ENCODE measurements at places on chromosomes 4 and X.

DNA sequence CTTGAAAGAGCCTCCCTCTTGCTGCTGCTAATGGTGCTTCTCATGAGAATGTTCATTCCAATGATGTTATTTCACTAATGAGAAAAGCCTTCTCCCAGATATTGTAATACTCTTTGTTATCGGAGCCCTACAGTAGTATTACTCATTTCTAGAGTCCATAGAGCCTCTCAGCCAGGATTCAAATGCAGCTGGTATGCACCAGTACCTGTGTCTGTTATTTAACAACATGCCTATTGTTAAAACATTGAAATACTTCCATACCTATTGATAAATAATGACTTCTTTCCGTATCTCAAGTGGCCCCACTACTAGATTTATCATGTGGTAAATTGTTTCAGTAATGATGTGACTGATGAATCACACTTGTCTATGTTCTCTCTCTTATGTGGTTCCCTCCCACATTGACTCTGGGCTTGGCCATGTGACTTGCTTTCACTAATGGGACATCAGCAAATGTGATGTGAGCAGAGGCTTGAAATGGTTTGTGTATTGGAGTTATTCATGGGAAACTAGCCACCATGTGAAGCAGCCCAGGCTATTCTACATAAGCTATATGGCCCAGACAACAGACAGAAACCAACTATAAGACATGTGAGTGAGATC is 207.6 kb downstream of the THOC2 start:
- DNase-seq: no peak

GRCh38 chr4:105147016-105147552 is 408 bp downstream of the TET2 start:
- DNase-seq: no peak

- DNase-seq: no peak
These were observed 19.6 kb downstream of the TMEM187 start for GRCh38 chrX:153992180-153992579.

DNA sequence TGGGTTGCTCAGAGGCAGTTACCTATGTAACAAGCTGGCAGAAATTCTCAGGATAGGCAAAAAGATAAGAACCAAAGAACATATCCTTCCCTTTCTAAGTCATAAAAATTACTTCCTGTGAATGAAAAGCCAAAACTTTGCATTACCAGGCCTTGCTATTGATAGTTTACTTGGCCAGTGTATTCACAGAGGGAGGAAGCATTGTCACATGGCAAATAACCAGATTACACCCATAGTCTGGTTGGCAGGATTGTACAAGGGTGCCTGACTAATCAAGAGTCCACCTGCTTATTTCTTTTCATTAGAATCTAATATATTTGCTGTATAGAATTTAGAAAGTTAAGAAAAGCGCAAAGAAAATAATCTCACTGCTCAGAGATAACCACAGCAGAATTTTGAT is 14.1 kb downstream of the XIAP start:
- no peak for DNase-seq

- DNase-seq: no peak
These were observed 666.0 kb downstream of the GRID2 start for GRCh38 chr4:92969650-92970379.

DNA sequence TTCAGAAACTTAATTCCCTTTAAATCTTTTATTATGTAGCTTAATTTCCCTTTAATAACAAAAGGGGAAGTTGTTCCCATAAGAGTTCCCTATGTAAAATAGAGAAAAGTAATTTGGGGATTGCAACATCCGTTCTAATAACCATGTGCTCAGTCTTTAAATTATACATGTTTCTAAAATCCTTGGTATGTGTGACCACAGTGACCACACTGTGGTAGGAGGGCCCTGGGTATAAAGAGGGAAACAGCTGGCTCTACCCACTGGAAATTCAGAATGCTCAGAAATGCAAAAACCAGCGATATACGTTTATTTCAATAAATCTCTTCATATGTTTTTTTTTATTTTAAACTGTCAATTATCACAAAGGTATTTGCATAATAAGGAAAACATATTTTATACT is 219.1 kb downstream of the FGF13 start:
- DNase-seq: no peak

- no peak for DNase-seq
These were observed 285.0 kb upstream of the AADAT start for GRCh38 chr4:170374770-170375169.

DNA sequence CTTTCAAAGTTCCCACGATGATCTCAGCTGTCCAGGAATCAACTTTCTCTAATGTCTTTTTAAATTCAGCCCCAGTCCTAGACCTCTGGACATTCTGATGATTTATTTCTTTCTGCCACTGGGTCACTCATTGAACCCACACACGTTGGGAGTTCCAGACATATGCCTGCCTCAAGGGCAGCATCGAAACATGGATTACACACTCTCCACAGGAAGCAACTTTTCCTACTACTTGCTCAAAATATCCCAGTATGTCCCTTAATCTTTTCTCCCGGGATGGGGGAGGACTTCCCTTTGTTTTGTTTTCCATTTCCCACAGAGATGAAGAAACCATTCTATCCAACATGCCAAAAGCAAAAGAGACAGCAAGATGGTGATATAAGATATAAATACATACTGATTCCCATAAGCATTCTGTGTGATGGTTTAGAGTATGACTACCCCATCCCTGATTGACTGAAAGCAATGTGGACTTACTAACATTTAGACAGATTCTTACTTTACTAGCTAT is 79.8 kb upstream of the PPARGC1A start:
- DNase-seq: no peak

DNA sequence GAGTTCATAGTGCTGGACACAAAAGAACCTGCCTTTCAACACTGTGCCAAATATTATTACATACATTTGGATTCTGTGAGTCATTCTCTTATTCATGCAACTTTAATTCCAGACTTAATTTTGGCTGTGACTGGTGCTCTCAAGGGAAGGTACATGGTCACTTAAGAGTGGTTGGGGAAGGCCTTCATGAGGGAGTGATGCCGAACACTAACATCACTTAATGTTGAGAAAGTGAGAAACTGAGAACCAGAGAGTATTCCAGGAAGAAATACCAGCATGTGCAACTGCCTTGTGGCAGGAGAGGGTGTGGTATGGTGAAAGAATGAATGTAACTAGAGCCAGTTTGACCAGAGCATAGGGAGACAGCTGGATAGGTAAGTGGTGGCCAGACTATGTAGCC is 41.5 kb upstream of the FHDC1 start:
- no peak for DNase-seq

- peak; percentile 53 for DNase-seq
These were observed 32.6 kb downstream of the DOCK11 start for GRCh38 chrX:118528071-118528737.

- DNase-seq: no peak
These were observed 795.2 kb downstream of the TRIML1 start for GRCh38 chr4:188934320-188934962.

GRCh38 chr4:168691631-168692369 is 194.9 kb downstream of the PALLD start:
- DNase-seq: no peak

- no peak for DNase-seq
These were observed 309.5 kb downstream of the TMA16 start for GRCh38 chr4:163804001-163804400.

GRCh38 chr4:160175064-160175643 is 1072.3 kb downstream of the RAPGEF2 start:
- no peak for DNase-seq

GRCh38 chr4:84977396-84977795 is 10.9 kb upstream of the WDFY3 start:
- no peak for DNase-seq

GRCh38 chrX:108484251-108484650 is 44.6 kb downstream of the COL4A5 start:
- no peak for DNase-seq

GRCh38 chr4:8451440-8452182 is 11.0 kb downstream of the TRMT44 start:
- no peak for DNase-seq

DNA sequence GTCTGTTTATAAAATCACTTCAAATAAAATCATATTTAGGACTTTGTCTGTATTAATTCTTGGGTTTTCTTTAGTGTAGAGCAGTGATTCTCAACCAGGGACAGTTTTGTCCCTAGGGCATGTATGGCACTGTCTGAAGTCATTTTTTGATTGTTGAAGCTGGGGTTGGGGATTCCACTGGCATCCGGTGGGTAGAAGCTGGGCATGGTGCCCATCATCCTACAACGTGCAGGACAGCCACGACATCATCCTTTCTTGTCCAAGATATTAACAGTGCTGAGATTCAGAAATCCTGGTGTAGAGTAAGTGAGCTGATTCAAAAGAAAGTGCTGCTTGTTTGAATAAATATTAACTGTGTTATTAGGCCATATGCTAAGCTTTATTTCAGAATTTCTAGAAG is 28.6 kb downstream of the DCLK2 start:
- no peak for DNase-seq

GRCh38 chr4:105936901-105937300 is 41.6 kb downstream of the NPNT start:
- no peak for DNase-seq

- DNase-seq: no peak
These were observed 116.7 kb downstream of the SPCS3 start for GRCh38 chr4:176436293-176436973.

GRCh38 chr4:57147335-57148060 is 37.3 kb upstream of the IGFBP7 start:
- DNase-seq: no peak

- no peak for DNase-seq
These were observed 30.3 kb downstream of the EIF2S3 start for GRCh38 chrX:24085101-24085500.

DNA sequence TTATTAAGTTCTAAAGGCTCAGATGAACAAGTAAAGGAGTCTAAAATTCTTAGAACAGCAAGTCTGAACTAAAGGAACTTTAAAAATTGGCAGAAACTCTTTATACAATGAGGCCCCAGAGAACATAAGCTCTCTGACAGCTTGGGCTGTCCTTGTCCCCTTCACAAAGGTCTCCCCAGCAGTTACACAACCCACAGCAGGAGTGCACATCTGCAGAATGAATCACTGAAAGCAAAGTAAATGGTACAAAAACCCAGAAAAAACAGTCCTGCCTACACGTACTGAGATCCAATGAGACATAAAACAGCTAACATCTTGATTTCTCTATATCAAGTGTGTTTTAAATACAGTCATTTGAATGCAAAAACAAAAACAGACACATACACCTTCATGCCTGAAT is 18.7 kb downstream of the RBBP7 start:
- DNase-seq: no peak

- DNase-seq: no peak
These were observed 114.0 kb downstream of the BMPR1B start for GRCh38 chr4:94871644-94872305.

DNA sequence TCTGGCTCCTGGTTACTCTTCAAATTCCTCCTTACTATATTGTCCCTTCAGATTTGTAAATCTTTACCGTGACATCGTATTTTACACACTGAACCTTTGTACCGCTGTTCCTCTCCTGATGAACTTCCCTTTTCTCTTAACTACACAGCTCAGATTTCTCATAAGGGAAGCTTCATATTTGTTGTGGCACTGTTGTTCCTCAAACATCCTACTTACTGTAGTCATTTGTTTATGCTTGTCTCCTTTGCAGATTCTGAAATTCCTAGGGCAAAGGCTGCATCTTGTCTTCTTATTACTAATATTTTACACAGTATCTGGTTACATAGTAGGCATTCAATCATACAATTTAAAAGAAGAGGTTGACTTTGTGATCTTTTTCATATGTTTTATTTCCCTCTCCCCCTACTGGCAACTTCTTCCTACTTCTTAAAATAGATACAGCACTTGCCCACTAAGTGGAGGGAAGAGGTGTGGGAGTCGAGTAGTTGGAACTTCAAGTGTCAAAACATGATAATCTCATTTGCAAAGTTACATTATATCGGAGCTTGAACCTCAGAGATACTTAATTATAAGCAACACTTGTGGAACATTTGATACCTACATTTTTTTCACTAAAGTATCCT is 50.0 kb downstream of the TET2 start:
- DNase-seq: no peak

GRCh38 chrX:124212622-124213021 is 119.8 kb upstream of the TEX13D start:
- DNase-seq: no peak

DNA sequence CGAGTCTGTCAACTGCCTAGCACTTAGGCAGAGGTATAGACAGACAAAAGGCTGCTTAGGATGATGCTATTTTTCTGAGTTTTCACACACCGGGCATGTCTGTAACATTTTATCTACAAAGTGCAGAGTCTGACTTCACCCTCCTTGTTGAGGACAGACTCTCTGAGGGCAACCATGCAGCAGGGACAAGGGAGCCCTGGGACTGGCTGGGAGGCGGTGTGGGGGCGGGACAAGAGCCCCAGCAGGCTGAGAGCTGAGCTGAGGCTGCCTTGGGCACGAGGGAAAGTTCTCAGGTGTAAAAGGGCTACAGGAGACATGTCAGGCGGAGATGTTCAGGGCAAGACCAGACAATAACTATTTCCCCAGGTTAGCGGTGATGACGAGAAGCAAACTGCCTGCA is 81.6 kb downstream of the GATB start:
- DNase-seq: no peak

DNA sequence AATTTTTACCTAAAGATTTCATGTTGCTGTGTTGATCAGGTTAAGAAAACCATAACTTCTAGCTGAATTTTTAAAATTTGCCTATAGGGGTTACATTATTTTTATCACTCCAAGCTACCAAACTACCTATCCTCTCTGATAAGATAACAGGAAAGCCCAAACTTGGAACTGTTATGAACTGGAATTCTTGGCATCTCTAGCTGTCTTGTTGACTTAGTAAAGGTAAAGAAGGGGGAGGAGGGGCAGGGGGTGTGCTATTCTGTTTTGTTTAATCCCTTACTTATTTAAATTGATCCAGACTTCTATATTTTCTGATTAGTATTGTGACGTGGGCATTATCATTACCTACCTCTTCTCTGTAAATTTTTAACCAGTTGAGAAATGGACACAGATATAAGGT is 54.7 kb downstream of the SLAIN2 start:
- DNase-seq: no peak

- no peak for DNase-seq
These were observed 312.4 kb downstream of the DHRSX start for GRCh38 chrX:2188330-2188792.

DNA sequence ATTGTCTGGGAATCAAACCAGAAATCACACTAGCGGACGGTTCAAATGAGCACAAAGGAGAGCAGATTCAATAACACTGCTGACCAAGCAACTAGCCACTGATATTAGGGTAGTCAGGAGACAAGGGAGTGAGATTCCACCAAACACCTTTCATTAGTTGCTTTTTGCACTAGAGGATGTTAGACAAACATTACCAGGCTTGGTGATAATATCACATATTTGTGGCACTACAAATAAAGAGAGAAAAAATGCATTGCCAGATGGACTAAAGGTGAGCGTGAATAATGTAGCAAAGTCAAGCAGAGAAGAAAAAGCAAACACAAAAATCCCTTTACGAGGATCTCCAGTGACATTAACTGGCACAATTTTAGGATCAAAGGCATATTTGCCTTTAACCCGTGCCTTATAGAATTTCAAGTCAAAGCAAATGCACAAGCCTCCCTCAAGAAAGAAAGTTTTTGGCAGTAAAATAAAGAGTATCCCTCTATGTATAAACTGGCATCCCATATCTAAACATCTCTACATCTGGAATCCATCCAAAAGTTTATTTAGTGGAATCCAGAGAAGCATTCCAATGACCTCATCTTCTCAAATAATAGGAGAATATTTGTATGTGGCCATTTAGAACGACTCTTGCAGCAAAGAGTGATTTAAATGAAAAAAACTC is 290.9 kb downstream of the KCTD8 start:
- DNase-seq: no peak

GRCh38 chr4:2245787-2246275 is 3.9 kb upstream of the HAUS3 start:
- DNase-seq: no peak

GRCh38 chr4:81498551-81499099 is 26.9 kb upstream of the RASGEF1B start:
- DNase-seq: no peak

All from activated T-cell treated with anti-CD3 and anti-CD28 coated beads, Interleukin-2, amount 50 U/mL, for 1 hour (primary cell).